ENCODE measurements at places on chromosomes 2 and 18.
A peak's percentile ranks its signal among the peaks of the same experiment; 100 is the strongest.

DNA sequence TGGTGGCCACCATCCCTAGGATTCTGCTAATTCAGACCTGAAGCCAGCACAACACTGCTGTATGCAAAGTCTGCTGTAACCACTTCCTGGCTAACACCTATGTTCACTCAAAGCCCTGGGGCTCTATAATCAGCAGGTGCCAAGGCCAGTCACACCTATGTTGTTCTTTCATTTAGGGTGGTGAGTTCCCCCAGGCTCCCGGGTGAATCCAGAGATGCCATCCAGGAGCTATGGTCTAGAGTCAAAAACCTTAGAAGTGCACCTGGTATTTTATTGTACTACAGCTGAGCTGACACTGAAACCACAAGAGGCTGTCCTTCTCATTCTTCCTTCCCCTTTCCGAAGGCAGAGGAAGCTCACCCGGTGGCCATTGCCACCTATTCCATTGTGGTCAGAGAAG is 46.2 kb upstream of the CCDC141 start:
- DNase-seq: no peak

- no peak for DNase-seq
These were observed 535.7 kb upstream of the SLC39A10 start for GRCh38 chr2:195121341-195121740.

DNA sequence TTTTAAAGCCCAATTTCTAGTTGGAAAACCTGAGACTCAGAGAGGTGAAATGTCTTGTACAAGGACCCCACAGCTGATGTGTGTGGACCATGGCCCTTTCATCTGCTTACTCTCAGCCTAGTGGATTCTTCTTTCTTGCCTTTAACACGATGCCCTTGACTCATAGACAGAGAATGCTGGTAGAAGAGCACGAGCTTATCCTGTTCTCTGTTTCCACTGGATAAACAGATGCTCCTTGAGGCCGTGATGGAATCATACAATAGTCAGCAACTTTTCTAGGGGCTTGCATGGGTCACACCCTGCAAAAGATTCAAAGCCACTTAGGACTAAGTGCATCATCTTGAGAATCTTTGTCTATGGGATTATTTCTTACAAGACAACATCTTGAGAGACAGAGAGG is 50.9 kb downstream of the MYCN start:
- no peak for DNase-seq

DNA sequence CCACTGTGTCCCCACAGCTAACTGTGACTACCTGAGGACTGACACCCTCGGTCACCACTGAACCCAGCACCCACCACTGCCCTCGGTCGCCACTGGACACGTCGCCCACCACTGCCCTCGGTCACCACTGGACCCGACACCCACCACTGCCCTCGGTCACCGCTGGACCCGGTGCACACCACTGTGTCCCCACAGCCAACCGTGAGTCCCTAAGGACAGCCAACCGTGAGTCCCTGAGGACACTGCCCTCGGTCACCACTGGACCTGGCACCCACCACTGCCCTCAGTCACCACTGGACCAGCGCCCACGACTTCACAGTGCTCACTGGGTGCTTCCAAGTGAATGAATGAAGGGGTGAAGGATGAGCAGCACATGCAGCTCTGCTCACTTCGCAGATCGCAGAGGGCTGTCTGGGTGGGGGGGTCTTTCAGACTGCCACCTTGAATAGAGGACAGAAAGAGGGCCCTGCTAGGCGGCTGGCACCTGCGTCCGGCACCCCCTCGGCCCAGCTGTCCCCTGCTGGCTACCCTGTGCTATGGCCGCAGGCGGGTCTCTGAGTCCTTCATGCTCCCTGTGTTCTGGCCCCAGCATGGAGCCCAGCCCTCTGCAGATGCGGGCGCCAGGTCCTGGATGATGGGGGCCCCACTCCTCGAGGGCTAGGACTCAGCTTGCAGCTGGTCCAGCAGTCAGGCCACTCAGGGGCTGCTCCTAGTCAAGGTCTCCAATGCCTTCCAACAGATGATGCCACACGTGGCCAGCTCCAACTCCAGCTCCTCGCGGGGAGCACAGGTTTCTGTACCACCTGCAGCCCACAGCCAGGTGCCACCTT is 51.4 kb upstream of the GPC1 start:
- DNase-seq: no peak

DNA sequence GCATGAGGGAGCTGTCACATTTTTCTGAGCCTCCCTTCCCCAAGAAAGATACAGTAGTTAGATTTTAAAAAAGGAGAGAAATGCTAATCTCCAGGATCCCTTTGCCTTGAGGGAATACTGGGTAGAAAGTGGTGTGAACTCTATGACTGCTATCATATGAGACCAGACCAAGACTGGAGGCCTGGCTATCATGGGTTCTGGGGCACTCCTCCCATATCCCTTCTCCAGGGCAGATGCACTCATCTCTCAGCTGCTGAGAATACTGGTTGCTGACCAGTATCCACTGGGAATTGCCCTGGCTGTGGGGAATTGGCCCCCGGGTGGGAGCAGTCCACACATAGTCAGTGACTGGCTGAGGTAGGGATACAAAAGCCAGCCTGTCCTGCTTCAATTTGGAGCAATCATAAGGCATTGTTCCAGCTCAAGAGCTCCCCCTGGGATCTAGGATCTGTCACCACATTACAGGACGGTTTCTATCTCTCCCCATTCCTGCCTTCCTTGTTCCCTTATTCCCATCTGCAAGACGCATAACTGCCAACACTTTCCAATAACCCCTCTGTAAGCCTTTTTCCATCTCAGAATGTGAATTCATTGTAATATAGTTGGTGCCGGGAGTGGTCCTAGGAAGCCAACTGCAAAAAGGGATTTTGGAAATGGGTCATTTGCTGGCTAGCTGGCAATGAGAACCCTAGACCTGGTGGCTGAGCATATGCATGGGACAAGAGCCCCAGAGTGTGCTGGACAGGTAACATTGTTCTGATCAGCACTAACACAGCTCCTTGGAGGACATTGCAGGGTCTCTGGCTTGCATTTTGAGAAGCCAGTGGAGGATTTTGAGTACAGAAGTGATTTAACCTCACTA is 35.4 kb upstream of the REEP1 start:
- DNase-seq: no peak

DNA sequence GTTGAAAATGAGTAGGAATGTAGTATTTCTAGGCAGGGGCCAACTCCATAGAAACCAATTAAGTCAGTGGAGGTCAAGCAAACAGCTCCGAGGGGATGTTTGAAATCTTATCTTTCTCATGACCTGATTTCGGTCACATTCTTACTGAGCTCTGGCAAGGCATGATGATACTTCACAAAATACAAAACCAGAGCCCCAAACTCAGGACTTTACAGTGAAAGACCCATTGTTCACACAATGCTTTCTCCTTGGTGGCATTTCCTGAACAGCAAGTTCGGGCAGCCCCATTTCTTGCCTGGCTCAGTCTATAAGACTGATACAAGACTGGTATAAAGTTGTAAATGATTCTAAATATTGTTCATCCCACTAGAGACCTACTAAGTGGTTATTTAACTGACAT is 53.3 kb downstream of the LAMA1 start:
- DNase-seq: no peak

DNA sequence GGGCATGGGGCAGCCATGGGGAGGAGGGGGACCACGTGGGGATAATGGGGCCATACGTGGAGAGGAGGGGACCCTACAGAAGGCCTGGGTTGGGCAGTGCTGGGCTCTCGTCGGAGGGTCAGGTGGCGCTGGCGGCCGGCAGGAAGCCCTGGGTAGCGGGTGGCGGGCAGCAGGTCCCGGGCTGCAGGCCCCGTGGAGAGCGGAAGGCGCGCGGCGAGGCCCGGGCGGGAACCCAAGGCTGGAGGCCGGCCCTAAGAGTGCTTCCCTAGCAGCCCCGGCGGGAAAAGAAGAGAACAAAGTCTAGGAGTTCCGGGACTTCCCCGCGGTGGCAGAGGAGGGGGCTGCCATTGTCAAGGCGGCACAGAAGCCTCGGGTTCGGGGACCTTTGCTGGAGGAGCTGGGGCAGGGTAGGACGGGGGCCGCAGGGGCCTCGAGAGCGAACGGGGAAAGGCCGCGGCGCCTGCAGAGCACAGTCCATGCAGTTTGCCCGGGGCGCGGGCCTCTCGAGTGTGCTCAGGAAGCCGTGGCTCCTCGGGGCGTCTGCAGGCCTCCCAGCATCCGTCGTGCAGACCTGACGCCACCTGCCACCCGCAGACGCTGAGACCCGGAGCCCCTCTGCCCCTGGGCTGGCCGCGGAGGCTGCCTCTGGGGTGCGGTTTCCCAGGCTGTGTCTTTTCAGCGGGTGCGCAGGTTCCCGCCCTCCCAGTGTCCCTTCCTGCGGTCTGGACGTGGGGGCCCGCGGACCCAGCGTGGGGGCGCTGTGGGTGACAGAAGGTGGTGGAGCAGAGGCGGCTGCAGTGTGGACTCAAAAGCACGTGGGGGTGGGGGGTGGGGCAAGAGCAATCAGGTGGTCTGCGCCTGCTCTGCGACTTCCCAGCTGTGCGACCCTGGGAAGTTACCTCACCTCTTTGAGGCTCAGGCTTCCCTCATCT is 19.4 kb upstream of the NCL start:
- peak; percentile 27 for DNase-seq

DNA sequence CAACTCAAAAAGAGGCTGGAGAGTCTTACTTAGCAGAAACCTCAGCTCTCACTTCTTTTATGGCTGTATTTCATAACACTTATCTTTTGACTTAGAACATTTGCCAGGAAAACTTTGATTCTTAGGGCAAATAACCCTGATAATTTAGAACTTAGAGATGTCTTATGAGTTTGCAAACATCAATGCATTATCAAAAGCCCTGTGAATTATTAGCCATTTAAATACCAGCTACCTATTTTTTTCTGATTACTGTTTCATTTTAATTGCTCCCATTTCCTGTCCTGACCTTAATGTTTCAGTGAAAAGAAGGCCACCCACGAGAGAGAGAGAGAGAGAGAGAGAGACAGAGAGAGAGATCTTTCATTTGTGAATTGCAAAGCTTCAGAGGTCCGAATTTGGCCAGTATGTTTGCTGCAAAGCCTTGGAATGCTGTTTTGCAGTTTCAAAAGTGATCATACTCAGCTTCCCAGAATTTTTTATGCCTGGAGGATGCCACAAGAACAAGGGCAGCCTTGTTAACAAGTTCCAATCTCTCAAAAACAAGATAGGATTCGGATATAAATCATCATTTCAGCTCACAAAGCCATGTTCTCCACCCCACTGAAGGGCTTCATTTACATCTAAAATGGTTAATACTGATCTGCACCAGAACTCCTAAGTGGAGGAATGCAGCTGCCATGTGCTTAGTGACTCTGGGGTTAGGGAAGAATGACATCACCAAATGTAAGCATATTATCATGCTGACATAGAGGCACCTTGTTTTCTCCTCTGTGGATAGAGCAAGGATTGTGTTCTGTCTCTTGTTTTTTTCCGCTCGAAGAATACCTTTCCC is 478.2 kb downstream of the ARHGAP15 start:
- no peak for DNase-seq

- DNase-seq: no peak
These were observed 97.5 kb downstream of the TMEM247 start for GRCh38 chr2:46576875-46577274.

- no peak for DNase-seq
These were observed 98.9 kb upstream of the ODC1 start for GRCh38 chr2:10546975-10547391.

- peak; percentile 12 for DNase-seq
These were observed 68.6 kb downstream of the CCDC138 start for GRCh38 chr2:108855194-108855593.

DNA sequence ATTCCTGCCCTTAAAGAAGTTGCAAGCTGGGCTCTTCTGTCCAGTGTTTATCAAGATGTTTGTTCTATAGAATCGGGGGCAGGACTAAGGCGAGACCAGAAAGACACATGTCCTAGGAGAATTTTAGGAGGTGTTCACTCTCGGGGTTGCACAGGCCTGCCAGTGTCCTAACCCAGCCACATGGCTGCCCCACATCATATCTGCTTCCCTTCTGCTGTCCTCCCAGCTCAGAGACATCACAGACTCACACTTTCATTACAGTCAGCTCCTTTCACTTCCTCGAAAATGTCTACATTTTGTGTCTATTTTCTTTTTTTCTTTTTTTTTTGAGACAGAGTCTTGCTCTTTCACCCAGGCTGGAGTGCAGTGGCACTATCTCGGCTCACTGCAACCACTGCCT is 10.7 kb upstream of the MRO start:
- DNase-seq: no peak

DNA sequence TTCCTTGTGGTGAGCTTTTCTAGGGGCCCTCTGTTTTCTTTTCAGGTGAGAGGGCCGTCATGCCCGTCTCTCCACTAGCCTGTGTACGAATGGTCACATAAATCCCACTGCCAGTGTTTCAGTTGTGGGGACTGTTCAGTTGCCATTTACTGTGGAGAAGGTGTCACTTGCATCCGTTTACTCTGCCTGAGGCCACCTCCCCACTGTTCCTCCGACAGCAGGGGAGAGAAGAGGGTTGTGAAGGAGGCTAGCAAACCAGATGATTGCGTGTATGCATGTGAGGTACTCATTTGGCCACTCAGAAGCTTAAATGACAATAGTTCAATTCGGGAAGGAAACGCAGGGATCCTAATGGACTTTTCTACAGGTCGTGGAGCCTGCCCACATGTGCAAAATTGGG is 3.3 kb downstream of the MTCL1 start:
- DNase-seq: no peak

- no peak for DNase-seq
These were observed 126.8 kb downstream of the GLI2 start for GRCh38 chr2:120862201-120863060.

DNA sequence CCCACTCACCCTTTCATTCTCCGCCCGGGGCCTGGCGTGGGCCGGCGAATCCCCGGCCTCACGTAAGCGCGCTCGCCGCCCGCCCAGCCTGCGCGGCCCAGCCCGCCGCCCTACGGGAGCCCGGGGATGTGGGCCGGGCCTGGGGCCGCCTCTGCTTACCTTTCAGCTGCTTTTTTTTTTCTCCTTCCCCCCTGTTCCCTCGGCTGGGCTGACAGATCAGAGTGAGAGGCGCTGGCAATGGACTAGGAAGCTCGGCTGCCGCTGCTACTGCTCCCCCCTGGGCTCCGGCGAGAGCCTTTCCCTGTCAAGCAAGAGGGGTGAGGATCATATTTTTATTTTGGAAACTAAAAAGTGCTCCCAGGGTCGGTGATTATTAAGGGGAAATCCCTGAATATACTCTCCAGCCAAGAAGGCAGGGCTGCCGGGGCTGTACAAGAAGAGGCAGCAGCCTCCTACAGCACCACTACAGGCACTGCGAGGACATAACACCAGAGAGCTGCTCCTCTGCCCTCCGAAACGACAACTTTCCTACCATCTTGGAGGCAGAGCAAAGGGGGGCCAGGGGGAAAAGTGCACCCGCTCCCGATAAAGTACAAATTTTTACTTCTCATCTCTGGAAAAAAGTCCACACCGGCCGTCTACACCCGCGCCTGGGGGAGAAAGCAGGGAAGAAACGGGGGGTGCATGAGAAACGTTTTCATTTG is at the start of gene INO80D:
Gene INO80D (minus strand): TSS at position 433 of the 704 bp plus-strand sequence. CDS start 23,158 bp downstream, outside the sequence.
- peak; percentile 89 for DNase-seq

GRCh38 chr2:26646986-26647672 is 6.0 kb upstream of the CIB4 start:
- DNase-seq: no peak
